CD8-positive, alpha-beta memory T cell (primary cell): ENCODE measurements at places on chromosomes 2 and 18. TPM values are rescaled to one million over a fixed set of nuclear protein-coding genes. Genes with fewer than 3 reads are reported as not detected.

DNA sequence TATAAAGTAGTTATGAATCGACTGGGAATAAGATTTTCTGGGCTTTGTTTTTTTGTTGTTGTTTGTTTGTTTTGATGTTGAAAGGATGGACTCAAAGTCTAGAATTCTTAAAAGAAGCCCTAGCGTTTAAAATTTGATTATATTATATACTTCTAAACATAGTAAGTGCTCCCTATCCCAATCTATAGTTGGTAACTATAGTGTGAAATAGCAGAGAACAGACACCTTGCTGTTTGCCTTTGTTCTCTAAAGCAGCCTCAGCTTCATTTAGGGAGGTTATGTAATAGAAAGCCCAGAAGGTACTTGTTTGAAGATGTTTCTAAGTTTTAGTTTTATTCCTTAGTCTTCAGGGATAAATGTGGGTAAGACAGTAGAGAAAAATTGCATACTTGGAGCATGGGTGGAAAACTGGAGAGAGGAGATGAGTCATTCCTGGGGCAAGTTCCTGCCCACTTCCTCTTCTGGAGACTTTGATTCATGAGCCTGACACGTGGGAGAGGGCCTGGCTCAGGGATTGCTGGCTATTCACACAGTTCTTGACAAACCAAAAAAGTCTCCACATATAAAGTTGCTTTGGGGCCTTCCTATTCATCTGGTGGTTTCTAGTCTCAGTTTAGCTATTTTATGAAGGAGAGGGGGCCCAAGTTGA is 131.9 kb downstream of the MYO1B start:
- DNase-seq: no peak
- H3K27ac ChIP-seq: no peak overlapping the region
- H3K36me3 ChIP-seq: no peaks in the 10 kb centered on the region
- no peaks in the 10 kb centered on the region for H3K4me1 ChIP-seq
- no peaks in the 10 kb centered on the region for H3K27me3 ChIP-seq

- peaks cover 5% of the 10 kb centered on the region for H3K4me1 ChIP-seq
- no peak overlapping the region for H3K27ac ChIP-seq
- no peak overlapping the region for H3K4me3 ChIP-seq
- no peak for DNase-seq
- no peaks in the 10 kb centered on the region for H3K36me3 ChIP-seq
Measured at GRCh38 chr2:196983934-196984333, 57.4 kb upstream of the PGAP1 start.

DNA sequence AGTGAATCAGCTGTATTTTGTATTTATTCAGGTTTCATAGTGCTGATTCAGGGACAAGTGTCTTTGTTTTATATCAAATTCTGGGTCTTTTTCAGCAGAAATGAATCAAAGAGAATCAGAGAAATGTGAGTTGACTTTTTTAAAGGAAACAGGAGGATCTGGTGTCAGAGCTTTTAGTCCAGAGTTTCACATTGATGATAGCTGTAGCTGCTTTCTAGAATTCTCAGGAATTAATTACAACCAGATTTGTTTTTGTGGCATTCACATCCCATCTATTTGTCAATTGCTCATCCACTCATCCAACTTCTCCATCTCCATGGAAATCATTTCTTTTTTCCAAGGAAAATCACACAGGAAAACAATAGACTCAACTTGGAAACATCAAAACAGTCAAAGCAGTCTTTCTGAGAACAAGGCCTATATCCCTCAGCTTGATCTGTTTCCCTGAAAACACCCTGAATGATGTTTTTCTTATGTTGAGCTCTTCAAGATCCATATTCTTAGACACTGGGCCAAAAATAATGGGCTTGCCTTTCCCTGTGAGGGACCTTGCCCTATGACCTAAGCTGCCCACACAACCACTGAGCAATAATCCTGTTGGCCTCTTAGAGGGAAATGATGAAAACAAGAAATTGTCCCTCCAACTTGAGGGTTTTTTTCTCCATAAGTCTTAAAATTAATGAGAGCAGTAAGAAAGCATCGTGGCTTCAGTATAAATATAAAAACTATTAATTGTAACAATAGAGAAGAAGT is 249.5 kb upstream of the FN1 start:
- H3K4me1 ChIP-seq: peaks cover 16% of the 10 kb centered on the region
- H3K36me3 ChIP-seq: no peaks in the 10 kb centered on the region
- DNase-seq: no peak
- no peak overlapping the region for H3K4me3 ChIP-seq

DNA sequence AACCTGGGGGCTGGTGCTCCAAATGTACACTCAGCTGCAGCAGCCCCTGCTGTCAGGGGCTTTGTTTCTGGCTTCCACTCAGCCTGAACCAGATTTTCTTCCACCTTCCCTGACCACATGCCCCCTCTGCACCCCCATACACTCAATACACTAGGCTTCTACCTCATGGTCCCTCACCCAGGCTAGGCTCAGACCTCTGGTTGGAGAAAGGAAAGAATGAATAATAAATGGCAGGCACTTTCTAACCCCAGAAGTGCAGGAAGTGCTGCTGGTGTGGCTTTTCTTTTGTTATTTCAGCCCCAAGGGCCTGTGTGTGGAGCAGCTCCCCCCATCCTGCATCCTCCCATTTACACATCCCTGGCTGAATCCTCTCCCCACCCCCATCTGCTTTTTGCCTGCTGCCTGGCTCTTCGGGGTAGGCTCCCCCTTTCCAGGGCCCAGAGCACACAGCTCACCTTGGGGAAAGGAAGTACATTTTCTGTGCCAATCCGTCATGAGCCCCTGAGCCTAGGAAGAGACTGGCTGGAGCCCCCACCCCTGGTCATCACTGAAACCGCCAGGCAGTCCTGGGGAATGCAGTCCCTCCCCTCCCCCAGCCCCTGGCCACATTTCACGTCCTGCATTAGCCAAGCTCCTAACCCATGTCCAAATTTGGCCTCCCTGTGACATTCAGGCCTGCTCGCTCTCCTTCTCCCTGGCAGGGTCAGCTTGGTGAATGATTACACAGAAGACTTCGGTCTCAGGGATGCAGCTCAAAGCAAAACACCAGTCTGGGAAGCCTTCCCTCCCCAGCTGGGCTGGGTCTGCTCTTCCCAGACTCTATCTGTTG is 2.6 kb downstream of the DYSF start:
- peaks cover 24% of the 10 kb centered on the region for H3K4me1 ChIP-seq
- no peak for DNase-seq
- no peaks in the 10 kb centered on the region for H3K36me3 ChIP-seq
- no peak overlapping the region for H3K27ac ChIP-seq
- peaks cover 16% of the 10 kb centered on the region for H3K27me3 ChIP-seq
- H3K4me3 ChIP-seq: no peak overlapping the region

The HTRA2 gene
- 82.1 TPM for total RNA-seq
